ENCODE measurements at places on chromosomes 5 and 9. TPM values are rescaled to one million over a fixed set of nuclear protein-coding genes. Genes with fewer than 3 reads are reported as not detected.
A peak's percentile ranks its signal among the peaks of the same experiment; 100 is the strongest.

NUTM2F gene
- total RNA-seq: not detected

COL5A1 gene
- total RNA-seq: 15.4 TPM

F2R gene
- total RNA-seq: 16.9 TPM

ATG12 gene
- 18.7 TPM for total RNA-seq

DTWD2 gene
- total RNA-seq: 24.4 TPM

DNAH5 gene
- total RNA-seq: 3.5 TPM

DNA sequence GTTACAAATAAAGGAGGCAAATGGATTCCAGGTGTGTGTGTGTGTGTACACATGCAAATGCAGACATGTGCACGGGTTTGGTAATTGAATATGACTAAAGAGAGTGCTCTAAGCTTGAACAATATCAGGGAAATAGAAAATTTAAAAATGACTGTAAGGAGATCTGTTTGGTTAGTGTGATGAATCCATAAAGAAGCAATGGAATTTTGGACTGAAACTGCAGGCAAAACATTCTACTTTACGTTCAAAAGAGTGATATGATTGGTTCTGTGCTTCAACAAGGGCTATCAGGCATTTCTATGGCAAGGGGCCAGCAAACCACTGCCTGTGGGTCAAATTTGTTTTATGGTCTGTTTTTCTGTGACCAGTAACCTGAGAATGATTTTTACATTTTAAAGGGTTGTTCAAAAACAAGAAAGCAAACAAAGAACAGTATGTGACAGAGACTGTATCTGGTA is 332.8 kb upstream of the KLF9 start:
- H3K36me3 ChIP-seq: no peaks in the 10 kb centered on the region
- H3K27ac ChIP-seq: no peak overlapping the region
- DNase-seq: no peak
- H3K4me3 ChIP-seq: no peak overlapping the region

- H3K27me3 ChIP-seq: no peaks in the 10 kb centered on the region
- H3K4me3 ChIP-seq: no peak overlapping the region
- no peaks in the 10 kb centered on the region for H3K4me1 ChIP-seq
- no peaks in the 10 kb centered on the region for H3K36me3 ChIP-seq
Observed at GRCh38 chr5:139549162-139549894, 11.8 kb upstream of the UBE2D2 start.

DNA sequence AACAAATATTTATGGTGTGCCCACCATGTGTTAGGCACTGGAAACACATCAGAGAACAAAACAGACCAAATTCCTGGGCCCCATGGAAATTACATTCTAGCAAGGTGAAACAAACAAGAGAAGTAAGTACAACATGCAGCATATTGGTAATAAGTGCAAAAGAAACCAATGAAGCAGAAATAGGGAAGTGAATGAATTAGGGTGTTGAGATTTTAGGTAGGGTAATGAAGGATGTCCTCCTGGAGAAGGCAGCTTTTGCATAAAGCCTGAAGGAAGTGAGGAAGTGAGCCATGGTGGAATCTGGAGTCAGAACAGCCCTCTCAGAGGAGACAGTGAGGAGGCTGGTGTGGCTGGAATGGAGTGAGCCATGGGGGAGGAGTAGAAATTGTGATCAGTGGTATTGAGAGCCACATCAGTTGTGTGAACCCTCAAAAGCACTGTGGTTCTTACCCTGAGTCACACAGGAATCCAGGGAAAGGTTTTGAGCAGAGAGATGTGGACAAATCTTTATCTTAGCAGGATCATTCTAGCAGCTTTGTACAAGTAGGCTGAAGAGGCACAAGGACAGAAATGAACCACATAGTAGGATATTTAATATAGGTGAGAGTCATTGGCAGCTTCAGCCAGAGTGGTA is 52.7 kb upstream of the ARL15 start:
- no peak overlapping the region for H3K27ac ChIP-seq
- DNase-seq: no peak
- no peaks in the 10 kb centered on the region for H3K36me3 ChIP-seq

DNA sequence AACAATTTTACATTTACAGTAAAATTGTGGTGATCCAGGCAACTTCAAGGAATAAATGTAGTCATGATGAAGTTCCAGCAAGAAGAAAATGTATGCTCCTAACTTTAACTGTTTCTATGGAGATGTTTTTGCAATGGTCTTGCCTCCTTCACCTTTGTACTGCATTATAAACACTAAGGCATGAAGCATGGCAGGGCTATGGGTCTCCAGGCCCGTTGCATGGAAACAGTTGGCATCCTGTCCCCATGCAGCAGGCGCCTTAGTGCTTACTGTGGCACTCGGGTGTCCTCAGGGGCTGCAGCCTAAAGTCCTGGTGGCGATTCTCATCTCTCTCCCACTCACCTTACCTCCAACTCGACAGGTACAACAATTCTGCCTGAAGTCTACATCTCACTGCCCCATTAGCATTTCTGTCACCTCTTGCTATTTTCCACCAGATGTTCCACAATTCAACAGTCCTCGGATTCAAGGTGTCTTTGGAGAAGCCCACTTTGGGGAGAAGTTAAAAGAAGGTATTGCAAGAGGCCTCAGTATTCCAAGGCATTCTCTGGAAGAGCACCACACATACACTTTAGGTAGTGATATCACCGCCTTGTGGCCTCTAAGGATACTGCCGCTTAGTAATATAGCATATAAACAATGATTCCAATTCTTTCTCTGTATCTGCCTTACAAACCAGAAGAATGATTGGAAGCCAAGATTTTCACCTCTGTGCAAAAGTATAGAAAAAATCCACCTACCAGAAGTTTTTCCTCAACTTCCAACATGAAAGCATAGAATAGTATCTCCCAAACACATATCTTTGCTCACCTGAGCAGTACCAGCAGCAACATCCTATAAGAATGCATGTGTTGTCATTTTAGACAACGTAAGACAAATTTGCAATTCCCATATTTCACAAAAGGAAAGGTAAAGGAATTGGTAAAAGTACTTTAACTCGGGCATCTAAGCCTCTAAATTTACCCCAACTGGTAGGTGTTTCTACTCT is 5.1 kb downstream of the LIFR start:
- H3K27me3 ChIP-seq: no peaks in the 10 kb centered on the region
- H3K27ac ChIP-seq: no peak overlapping the region
- DNase-seq: peak; percentile 80
- peaks cover 43% of the 10 kb centered on the region for H3K4me1 ChIP-seq

GRCh38 chr9:117919538-117919937 is 215.3 kb downstream of the TLR4 start:
- no peaks in the 10 kb centered on the region for H3K27me3 ChIP-seq
- no peak overlapping the region for H3K4me3 ChIP-seq
- no peak for DNase-seq
- no peaks in the 10 kb centered on the region for H3K4me1 ChIP-seq
- H3K36me3 ChIP-seq: no peaks in the 10 kb centered on the region

DNA sequence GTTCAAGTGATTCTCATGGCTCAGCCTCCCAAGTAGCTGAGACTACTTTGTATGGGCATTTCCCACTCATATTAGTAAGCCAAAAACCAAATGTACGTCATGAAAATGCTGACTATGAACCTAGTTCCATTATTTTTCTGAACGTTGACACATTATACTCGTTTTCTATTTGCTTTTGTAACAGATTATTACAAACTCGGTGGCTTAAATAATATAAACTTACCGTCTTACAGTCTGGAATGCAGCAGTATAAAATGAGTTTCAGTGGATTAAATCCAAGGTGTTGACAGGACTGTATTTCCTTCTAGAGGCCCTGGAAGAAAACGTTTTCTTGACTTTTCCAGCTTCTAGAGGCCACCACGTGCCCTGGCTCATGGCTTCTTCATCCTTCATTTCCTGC is 517.0 kb downstream of the GADD45G start:
- H3K27me3 ChIP-seq: no peaks in the 10 kb centered on the region
- no peak overlapping the region for H3K4me3 ChIP-seq
- DNase-seq: no peak
- H3K4me1 ChIP-seq: no peaks in the 10 kb centered on the region
